ENCODE measurements at places on chromosomes 2 and 18. TPM values are rescaled to one million over a fixed set of nuclear protein-coding genes. Genes with fewer than 3 reads are reported as not detected.

DNA sequence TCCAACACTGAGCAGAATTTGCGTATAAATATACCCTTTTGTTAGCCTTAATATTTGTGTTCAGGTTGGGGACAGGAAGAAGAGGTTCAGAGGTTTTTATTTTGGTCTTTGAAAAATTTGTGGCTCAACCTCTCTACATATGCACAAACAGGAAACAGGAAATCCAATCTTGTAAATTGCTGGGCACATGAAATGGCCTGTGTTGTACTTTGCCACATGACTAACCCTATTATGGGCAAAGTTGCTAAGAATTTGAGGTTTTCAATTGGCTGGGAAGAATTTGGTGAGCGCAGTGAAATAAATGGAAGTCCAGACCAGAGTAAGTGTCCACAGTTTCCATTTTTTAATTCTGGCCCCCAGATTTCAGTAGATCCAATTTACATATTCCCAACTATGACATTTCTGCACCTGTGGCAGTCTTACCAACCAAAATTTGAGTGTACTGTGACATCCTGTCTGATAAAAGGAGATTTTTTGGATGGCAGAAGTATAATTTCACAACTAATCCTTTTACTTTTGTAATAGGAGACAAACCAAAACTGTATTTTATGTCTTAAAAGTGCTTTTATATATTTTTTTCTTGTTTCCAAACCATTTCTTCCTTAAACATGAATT, 63.6 kb downstream of the COX7A2L start:
- DNase-seq, result no peak

GRCh38 chr18:42588786-42589185, 526.7 kb downstream of the RIT2 start:
- no peak for DNase-seq

GRCh38 chr2:169964740-169965139, 137.5 kb downstream of the UBR3 start:
- DNase-seq, result no peak

BUB1 gene
- 7.3 TPM for total RNA-seq

GRCh38 chr2:197208841-197209240, 101.7 kb downstream of the ANKRD44 start:
- DNase-seq, result no peak

DNA sequence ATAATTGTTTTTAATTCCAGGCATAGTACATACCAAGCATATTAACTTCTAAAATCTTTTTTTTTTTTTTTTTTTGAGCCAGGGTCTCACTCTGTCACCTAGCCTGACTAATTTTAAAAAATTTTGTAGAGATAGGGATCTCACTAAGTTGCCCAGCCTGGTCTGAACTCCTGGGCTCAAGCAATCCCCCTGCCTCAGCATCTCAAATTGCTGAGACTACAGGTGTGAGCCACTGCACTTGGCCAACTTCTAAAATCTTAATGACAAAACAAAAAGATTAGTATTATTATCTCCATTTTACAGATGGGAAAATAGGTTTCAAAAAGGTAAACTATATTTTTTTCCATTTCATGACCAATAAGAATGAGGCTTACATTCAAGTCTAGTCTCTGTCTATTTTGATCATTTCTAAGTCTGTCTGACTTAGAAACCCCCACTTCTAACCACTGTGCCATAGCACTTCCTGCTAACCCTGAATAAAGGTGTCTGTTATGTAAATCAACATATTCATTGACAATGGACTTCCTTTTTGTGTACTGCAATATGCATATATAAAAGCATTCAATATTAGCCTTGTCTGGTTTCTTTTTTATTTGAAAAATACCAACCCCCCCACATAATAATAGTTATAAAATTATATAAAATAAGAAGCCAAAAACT, 28.7 kb upstream of the ZEB2 start:
- DNase-seq, result no peak
